ENCODE measurements at places on chromosomes 12 and 14. TPM values are rescaled to one million over a fixed set of nuclear protein-coding genes. Genes with fewer than 3 reads are reported as not detected.

- DNase-seq = no peak
Measured at GRCh38 chr14:22991852-22992251, 9.5 kb upstream of the AJUBA start.

DNA sequence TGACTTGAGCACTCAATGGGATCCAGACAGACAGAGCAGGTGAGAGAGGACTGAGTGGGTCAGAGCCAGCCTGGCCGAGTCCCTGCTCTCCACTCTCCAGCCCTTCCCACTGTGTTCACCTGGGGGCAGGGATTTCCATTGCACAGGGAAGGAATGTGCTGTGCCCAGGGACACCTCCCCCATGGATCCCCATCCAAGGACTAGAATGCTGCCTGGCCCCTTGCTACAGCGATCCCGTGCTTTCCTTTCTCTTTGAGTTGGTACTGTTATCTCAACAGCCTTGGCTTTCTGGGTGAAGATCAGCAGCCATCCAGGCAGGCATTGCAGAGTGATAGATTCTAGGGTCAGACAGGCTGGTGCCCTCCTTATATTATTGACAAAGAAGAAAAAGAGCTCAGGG lies 60.3 kb upstream of the DLK1 start:
- DNase-seq = no peak

- DNase-seq = no peak
Measured at GRCh38 chr12:51666696-51667095, 75.7 kb downstream of the SCN8A start.

The CDKN1B gene
- total RNA-seq = 78.2 TPM

The CCDC175 gene
- not detected for total RNA-seq

The SRRM4 gene
- total RNA-seq = not detected
